ENCODE measurements at places on chromosomes 5 and 9.
A peak's percentile ranks its signal among the peaks of the same experiment; 100 is the strongest.

GRCh38 chr5:71576241-71576640 lies 10.9 kb upstream of the MCCC2 start:
- no peaks in the 10 kb centered on the region for H3K4me1 ChIP-seq
- no peak overlapping the region for H3K4me3 ChIP-seq
- no peak overlapping the region for H3K27ac ChIP-seq
- H3K27me3 ChIP-seq, result no peaks in the 10 kb centered on the region
- no peak for DNase-seq

DNA sequence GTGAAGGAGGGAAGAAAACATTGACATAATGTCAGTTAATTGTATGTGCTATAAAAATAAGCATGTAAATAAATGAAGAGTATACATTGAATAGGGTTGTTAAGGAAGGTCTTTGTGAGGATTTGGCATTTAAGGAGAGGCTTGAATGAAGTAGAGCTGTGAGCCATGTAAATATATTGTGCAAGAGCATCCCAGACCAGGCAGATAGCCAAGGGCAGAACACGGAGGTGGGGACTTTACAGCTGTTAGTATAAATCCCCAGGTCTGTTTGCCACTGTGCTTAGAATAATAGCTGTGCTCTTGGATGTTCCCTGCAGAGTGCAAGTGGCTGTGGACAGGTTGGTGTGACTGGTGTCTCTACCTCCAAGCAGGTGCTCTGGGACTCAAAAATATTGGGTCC lies 211.7 kb downstream of the LRRC70 start:
- no peaks in the 10 kb centered on the region for H3K27me3 ChIP-seq
- no peak overlapping the region for H3K27ac ChIP-seq
- H3K36me3 ChIP-seq, result no peaks in the 10 kb centered on the region
- H3K4me1 ChIP-seq, result no peaks in the 10 kb centered on the region

GRCh38 chr5:40981420-40981819 lies 72.1 kb downstream of the C7 start:
- no peaks in the 10 kb centered on the region for H3K36me3 ChIP-seq
- H3K27me3 ChIP-seq, result no peaks in the 10 kb centered on the region
- H3K4me1 ChIP-seq, result no peaks in the 10 kb centered on the region

GRCh38 chr5:179132586-179133355 lies 72.6 kb downstream of the ZNF354C start:
- H3K36me3 ChIP-seq, result no peaks in the 10 kb centered on the region
- no peak overlapping the region for H3K27ac ChIP-seq
- no peaks in the 10 kb centered on the region for H3K4me1 ChIP-seq
- H3K27me3 ChIP-seq, result no peaks in the 10 kb centered on the region
- no peak for DNase-seq
- H3K4me3 ChIP-seq, result no peak overlapping the region

GRCh38 chr9:121455527-121456239 lies 44.0 kb downstream of the GGTA1 start:
- no peak overlapping the region for H3K27ac ChIP-seq
- H3K4me3 ChIP-seq, result no peak overlapping the region
- H3K4me1 ChIP-seq, result peaks cover 4% of the 10 kb centered on the region
- H3K27me3 ChIP-seq, result no peaks in the 10 kb centered on the region

DNA sequence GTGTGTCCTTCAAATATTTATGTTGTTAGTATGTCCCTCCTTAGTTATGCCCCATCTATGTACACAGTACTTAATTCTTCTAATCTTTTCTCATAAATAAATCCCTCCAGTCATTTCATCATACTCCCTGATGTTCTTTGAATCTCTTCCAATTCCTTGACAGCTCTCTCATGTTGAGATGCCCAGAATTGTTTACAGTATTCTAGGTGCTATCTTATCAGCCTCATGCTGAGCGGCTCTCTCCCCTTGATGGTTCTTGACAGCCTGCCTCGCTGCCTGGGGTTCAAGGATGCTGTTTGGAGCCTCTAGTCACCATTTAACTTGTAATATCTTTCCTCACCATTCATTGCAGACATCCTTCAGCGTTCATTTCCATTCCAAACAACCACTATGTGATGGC lies 799.2 kb downstream of the BRINP1 start:
- DNase-seq, result no peak
- H3K27me3 ChIP-seq, result no peaks in the 10 kb centered on the region
- H3K4me3 ChIP-seq, result no peak overlapping the region

DNA sequence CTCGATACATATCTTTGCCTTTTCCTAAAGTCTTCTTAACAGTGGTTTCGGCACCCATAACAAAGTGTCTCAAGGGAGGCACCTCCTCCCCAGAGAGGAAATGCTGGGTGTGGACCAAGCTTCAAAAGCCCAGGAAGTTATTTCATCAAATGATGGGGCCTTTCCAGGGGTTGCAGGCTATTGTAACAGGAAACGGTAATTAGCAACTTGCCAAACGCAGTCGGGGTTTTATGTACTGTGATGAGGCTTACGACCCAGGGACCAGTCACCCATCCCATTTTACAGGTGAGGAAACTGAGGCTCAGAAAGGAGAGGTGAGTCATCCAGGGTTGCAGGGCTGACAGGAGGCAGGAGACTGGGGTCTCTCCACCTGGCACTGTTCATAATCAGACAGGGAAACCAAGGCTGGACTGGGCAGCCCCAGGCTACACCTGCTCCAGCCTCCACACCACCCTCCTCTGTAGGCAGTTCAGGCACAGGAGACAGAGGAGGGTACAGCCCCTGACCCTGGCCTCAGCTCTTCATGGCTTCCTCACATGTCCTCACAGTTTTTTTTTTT lies 30.0 kb upstream of the SUSD3 start:
- no peaks in the 10 kb centered on the region for H3K4me1 ChIP-seq
- no peak for DNase-seq
- H3K27ac ChIP-seq, result no peak overlapping the region
- H3K4me3 ChIP-seq, result no peak overlapping the region
- no peaks in the 10 kb centered on the region for H3K27me3 ChIP-seq
- peaks cover 55% of the 10 kb centered on the region for H3K36me3 ChIP-seq

DNA sequence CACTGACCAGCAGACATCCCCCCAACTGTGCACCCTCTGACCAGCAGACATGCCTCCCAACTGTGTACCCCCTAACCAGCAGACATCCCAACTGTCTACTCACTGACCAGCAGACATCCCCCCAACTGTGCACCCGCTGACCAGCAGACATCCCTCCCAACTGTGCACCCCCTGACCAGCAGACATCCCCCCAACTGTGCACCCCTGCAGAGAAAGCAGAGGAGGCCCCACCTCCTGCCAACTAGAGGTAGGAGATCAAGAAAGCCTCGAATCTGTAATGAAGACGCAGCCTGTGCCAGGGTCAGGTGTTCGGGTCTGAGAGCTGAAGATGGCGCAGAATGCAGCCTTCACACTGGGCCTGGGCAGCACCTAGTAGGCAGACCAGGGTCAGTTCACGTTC lies 29.8 kb upstream of the NSMF start:
- no peaks in the 10 kb centered on the region for H3K4me1 ChIP-seq
- DNase-seq, result no peak
- no peaks in the 10 kb centered on the region for H3K27me3 ChIP-seq
- no peak overlapping the region for H3K4me3 ChIP-seq
- H3K36me3 ChIP-seq, result no peaks in the 10 kb centered on the region
- no peak overlapping the region for H3K27ac ChIP-seq

GRCh38 chr9:22204240-22204639 lies 195.1 kb upstream of the CDKN2B start:
- no peak overlapping the region for H3K4me3 ChIP-seq
- no peak overlapping the region for H3K27ac ChIP-seq
- no peak for DNase-seq
- H3K4me1 ChIP-seq, result no peaks in the 10 kb centered on the region
- H3K27me3 ChIP-seq, result no peaks in the 10 kb centered on the region

- H3K4me3 ChIP-seq, result no peak overlapping the region
- no peaks in the 10 kb centered on the region for H3K36me3 ChIP-seq
- no peak for DNase-seq
Measured at GRCh38 chr5:71922584-71923106, 184.6 kb upstream of the MAP1B start.

- H3K36me3 ChIP-seq, result no peaks in the 10 kb centered on the region
- H3K4me3 ChIP-seq, result no peak overlapping the region
- no peak for DNase-seq
- no peaks in the 10 kb centered on the region for H3K27me3 ChIP-seq
- H3K27ac ChIP-seq, result no peak overlapping the region
- peaks cover 18% of the 10 kb centered on the region for H3K4me1 ChIP-seq
Measured at GRCh38 chr5:72448368-72448767, 58.8 kb downstream of the ZNF366 start.

DNA sequence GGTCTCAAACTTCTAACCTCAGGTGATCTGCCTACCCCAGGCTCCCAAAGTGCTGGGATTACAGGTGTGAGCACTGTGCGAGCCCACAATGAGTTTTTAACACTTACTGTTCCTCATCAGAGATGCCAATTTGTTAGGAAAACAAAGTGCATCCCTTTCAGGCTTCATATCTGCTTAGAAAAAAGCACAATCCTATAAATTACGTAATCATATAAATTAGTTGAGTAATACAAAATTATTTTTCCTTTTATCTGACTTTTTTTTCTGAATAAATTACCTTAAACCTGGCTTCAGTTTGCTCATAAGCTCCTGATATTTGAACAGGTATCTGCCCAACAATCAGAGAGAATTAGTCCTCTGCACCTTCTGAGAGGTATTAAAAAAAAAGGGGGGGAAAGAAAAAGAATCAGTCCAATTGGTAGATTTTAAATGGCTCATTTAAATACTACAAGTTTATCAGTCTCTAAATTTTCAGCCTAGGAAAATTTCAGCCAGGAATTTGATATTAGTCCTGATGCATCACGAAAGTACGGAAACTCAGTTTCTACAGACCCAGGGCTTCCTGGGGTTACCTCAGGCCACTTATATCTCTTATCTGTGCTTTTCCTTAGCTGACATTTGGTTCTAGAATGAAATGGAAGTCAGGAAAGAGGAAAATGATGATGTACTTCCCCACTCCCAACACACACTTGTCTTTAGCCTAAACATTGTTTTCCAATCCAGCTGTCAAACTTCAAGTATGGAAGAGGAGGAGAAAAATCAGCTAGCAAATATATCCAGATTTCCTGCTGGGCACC lies 26.8 kb downstream of the ITGA1 start:
- DNase-seq, result no peak
- H3K4me1 ChIP-seq, result peaks cover 26% of the 10 kb centered on the region
- no peaks in the 10 kb centered on the region for H3K27me3 ChIP-seq
- H3K4me3 ChIP-seq, result no peak overlapping the region
- no peaks in the 10 kb centered on the region for H3K36me3 ChIP-seq

DNA sequence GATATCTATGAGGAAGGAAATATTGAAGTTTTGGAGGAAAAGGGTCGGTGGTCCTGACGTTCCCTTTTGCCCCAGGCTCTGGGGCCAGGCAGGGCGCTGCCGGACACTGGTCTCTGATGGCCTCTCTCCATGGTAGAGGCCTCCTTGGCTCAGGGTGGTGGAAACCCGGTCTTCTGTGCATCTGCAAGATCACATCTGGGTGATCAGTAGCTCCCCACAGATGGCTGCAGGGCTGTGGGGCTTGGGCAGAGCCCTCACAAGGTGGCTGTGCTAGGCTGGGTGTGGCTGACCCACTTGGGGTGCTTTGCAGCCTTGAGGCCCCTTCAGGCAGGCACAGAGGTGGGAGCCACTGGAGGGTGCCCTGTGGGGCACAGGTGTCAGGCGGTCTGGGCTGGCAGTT lies 53.9 kb upstream of the RNU6ATAC start:
- H3K27ac ChIP-seq, result no peak overlapping the region
- DNase-seq, result no peak
- no peak overlapping the region for H3K4me3 ChIP-seq
- H3K36me3 ChIP-seq, result no peaks in the 10 kb centered on the region

- H3K27ac ChIP-seq, result no peak overlapping the region
- no peaks in the 10 kb centered on the region for H3K27me3 ChIP-seq
- no peak for DNase-seq
- no peak overlapping the region for H3K4me3 ChIP-seq
Measured at GRCh38 chr9:90460220-90460619, 182.4 kb downstream of the DIRAS2 start.

DNA sequence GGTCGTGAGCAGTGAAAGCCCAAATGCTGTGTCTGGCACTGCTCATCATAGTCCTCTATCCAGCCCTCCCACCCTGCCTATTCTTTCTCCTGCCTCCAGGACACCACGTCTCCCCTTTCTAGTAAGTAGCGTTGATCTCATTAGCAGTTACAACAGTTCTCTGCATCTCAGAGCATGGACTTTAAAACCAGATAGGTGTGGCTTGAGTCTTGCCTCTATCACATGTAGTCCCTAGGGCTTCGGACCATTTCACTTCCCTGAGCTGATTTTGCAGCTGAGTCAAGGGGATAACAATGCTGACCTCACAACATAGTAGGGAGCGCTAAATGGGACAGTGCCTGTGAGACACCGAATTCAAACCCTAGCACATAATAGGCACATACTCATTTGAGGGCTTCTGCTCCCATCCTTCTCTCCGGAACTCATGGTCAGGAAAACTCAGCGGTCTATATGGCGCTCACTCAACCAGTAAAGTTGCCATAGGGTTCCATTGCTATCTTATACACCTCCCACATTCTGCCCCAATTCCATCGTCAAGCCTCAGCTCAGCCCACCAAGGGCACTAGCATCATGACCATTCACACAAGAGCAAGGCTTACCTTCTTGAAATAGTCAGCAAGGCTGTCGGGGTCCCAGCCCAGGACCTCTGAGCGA lies 515 bp downstream of the LCP2 start:
- DNase-seq, result no peak
- no peaks in the 10 kb centered on the region for H3K36me3 ChIP-seq
- H3K4me3 ChIP-seq, result peak overlapping the region; percentile 62
- H3K27ac ChIP-seq, result peak overlapping the region; percentile 96
- no peaks in the 10 kb centered on the region for H3K27me3 ChIP-seq

- H3K27me3 ChIP-seq, result peaks cover 24% of the 10 kb centered on the region
- H3K27ac ChIP-seq, result peak overlapping the region; percentile 78
- H3K4me3 ChIP-seq, result no peak overlapping the region
- no peaks in the 10 kb centered on the region for H3K36me3 ChIP-seq
- H3K4me1 ChIP-seq, result peaks cover 9% of the 10 kb centered on the region
Measured at GRCh38 chr9:136981588-136982231, 1.1 kb upstream of the LCNL1 start.

DNA sequence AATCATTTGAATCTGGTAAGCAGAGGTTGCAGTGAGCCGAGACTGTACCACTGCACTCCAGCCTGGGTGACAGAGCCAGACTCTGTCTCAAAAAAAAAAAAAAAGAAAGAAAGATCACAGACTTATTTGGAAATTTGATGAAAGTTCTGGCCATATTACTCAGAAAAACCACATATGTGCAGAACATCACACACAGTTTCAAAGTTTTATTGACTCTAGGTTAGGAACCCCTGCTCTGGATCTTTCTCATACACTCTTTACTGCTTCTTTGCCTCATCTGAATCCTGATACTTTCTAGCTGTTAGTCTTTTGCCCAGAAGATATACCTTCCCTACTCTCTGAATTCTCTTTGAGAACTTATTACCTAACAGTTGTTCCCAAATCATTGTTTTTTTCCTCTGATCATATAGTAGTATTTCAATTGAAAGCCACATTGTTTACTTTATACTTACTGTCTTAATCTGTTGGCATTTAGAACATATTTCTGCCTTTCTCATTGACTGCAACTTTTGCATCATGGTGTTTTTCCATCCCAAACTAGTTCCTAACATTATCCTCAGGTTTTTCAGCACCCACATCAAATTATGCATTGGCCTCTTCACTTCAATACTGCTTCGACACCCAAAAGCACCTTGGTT lies 68.7 kb downstream of the LNPEP start:
- no peaks in the 10 kb centered on the region for H3K4me1 ChIP-seq
- H3K27ac ChIP-seq, result no peak overlapping the region
- DNase-seq, result no peak
- H3K4me3 ChIP-seq, result no peak overlapping the region
